ENCODE measurements at places on chromosomes 3 and 15.

DNA sequence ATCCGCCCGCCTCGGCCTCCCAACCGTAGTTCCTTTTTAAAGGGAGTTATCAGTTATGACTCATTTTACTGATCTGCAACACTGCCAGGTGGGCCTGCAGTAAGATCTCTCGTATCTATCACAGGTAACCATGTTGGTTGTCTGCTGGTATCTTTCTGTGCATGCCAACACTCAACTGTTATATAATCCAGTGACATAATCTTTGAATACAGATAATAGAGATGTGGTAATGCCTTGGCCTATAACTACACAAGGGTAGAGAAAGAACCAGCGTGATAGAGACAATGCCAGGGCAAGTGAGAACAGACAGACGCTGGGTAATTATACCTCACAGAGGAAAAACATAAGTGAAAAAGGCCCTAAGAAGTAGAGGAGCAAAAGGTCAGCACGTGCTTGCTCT, 11.0 kb upstream of the ARPP19 start:
- no peak for DNase-seq

GRCh38 chr3:36729204-36730056, 34.9 kb downstream of the DCLK3 start:
- peak; percentile 43 for DNase-seq

GRCh38 chr3:54906763-54907162, 21.1 kb downstream of the LRTM1 start:
- no peak for DNase-seq

DNA sequence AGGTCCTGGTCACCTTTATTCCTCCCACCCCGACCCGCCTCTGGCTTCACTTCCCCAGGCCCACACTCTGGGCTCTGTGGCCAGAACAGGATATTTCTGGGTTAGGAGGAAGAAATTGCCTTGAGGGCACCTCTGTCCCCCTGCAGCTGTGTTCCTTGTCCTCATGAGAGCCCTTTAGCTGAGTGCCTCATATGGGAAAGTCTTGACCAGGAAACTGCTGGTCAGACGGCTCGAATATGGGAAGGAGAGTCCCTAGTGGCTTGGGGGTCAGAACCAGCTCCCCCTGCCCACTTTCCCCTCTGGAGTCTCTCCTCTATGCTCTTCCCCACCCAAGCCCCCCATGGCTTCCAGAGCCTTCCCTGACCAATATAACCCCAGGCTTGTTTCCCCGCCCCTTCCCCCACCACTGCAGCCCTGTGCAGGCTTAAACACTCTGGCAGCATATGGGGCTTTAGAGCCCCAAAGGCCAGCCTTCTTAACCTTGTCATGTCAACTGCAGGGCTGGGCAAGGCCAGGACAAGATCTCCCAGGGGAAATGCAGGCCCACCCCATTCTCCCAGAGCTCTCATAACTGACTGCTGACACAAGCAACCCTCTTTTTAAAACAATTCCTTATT, 36.4 kb downstream of the SEC22C start:
- no peak for DNase-seq

DNA sequence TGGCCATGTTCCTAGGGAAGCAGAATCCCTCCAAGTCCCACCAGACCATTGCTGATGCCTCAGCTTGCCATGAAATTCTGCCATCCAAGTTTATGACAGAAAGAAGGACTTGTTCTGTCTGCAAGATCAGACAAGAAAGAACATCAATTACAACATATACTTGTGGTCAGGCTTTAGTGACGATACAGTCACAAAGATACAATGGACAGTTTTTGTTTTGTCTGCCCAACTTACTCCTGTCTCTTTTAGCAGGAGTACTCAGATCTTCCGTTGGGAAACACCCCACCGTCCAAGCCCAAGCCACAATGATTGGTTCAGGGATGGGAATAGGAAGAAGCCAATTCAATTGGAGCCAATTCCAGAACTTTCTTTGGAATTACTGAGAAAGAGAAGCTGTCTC, 15.7 kb downstream of the KLHL6 start:
- no peak for DNase-seq

GRCh38 chr3:141930801-141931200, 54.4 kb downstream of the ATP1B3 start:
- no peak for DNase-seq

DNA sequence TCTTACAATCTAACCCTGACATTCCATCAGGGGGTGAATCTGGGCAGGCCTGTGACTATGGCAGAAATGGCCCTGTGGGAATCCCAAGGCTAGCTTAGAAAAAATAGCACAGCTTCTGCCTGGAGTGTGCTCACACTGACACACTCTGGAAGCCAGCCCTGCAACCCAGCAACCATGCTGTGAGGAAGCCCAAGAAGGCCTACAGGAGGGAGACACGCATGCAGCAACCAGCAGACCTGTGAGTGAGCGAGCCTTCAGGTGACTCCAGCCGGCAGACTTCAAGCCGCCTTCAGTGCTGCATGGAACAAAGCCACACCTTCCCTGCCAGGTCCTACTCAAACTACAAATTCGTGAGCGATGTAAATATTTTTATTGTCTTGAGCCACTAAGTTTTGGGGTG, 26.1 kb downstream of the RAB6B start:
- DNase-seq = no peak

GRCh38 chr3:66428733-66429132, 72.1 kb downstream of the LRIG1 start:
- DNase-seq = peak; percentile 97

GRCh38 chr3:184635774-184636173, 74.2 kb downstream of the EPHB3 start:
- no peak for DNase-seq

- DNase-seq = peak; percentile 67
Measured at GRCh38 chr15:40092256-40092978, 16.3 kb downstream of the BMF start.

DNA sequence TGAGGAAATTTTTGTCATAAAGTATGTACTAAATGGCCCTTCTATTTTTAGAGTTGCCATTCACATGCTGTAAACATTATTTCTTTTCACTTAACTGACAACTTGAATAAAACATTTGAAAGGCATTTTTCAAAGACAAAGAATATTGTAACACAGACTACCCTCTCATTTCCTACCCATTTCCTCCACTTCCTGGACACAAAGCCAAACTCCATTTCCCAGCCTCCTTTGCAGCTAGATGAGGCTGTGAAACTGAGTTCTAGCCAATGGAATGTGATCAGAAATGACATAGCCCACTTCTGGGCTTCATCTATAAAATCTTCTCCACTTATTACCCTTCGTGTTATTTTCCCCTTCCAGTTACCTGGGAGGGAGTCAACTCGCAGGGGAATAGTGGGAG, 288.9 kb upstream of the DPH6 start:
- DNase-seq = no peak

DNA sequence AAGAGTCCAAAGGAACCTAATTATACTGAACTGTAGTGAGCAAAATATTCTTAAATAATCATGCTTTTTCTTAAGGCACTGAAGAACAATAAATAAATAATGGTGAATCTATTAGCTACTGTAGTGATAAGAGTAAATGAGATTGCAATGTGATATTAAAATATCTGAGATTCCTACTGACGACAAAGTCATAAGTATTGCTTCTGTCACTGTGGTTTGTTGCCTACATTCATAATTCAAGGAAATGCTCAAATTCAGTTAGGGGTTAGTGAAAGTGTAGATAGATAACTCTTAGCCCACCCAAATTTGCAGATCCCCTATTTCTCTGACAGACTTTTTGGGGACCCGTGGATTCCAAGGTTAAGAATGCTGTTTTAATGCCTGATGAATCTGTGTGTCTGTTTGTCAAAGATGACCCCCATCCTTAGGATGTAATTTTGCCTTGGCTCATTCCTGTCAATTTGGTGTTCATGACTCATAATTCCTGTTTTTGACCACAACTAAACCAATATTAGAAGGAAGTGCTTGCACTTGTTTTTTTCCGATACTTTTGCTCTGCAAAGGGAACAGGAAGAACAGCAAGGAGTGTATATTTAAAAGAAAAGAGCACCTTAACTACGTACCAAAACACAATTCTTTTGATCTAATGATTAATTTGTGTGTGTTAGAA, 86.7 kb downstream of the MAGI1 start:
- DNase-seq = no peak

DNA sequence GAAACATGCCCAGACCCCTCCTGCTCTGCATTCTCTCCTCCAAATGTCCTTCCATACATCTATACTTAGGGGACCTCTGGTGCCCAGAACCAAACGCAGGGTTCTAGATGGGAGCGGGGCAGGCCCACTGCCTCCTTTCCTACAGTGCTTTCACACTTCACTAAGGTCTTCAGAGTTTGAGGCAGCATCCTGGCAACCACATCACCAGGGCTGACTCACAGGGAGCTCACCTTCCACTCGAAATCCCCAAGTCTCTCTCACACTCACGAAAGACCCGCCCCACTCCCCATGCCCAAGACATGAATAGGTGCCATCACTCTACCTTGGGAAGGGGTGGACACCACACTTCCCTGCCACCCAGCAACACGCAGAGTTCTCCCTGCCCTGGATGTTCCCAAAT, 18.9 kb downstream of the HOMER2 start:
- no peak for DNase-seq

- DNase-seq = no peak
Measured at GRCh38 chr3:197011780-197012539, 17.7 kb downstream of the MELTF start.

GRCh38 chr3:105686278-105686897, 182.4 kb downstream of the CBLB start:
- peak; percentile 8 for DNase-seq

- no peak for DNase-seq
Measured at GRCh38 chr3:16604433-16604832, 790 bp downstream of the DAZL start.

GRCh38 chr3:162353414-162353813, 856.8 kb downstream of the OTOL1 start:
- no peak for DNase-seq

DNA sequence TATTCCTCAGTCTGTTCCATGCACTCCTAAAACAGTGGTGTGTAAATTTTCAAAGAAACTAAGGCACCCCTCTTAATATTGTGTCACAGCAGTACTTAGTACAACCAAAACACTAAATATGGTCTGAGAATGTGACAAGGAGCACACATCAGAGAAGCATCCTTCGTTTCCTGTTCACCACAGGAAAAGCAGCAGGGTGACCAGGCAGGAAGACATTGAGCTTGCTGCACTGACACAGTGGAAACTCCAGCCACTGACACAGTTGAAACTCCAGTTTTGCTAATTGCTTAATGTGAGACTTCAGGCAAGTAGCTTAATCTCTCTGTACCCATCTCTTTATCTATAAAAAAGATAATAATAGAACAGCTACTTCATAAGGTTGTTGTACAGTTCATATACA, 353.0 kb upstream of the RORA start:
- DNase-seq = no peak

GRCh38 chr15:41669701-41670100, 9.5 kb downstream of the MGA start:
- DNase-seq = no peak

DNA sequence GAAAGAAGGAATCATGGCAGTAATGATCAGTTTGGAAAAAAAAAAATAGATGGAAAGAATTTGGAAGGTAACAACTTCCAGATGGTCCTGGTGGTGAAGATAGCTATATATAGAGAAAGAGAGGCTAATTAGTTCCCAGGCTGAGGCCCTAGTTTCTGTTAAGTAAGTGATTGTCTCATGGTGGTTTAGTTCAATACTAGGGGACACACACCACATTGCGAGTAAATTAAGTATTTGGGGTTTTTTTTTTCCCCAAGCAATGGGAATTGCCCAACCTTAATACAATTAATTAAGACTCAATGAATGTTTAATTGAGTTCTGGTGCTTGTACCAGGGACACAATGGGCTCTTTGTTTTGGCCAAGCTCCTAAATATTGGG, 143.8 kb upstream of the WNT5A start:
- no peak for DNase-seq

- DNase-seq = peak; percentile 54
Measured at GRCh38 chr15:34616613-34617012, 33.2 kb upstream of the GOLGA8B start.

DNA sequence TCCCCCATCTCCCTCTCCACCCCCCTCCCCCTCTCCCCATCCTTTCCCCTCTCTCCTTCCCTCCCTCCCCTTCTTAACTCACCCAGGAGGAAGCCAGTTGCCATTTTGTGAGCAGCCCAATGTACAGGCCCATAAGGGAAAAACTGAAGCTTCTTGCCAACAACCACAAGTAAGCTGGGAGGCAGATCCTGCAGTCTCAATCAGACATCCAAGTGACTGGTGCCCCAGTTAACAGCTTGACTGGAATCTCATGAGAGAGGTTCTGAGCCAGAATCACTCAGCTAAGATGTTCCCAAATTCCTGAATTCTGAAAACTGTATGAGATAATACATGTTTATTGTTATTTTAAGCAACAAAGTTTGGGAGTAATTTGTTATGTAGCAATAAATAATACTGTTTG, 90.7 kb downstream of the C3orf70 start:
- no peak for DNase-seq

DNA sequence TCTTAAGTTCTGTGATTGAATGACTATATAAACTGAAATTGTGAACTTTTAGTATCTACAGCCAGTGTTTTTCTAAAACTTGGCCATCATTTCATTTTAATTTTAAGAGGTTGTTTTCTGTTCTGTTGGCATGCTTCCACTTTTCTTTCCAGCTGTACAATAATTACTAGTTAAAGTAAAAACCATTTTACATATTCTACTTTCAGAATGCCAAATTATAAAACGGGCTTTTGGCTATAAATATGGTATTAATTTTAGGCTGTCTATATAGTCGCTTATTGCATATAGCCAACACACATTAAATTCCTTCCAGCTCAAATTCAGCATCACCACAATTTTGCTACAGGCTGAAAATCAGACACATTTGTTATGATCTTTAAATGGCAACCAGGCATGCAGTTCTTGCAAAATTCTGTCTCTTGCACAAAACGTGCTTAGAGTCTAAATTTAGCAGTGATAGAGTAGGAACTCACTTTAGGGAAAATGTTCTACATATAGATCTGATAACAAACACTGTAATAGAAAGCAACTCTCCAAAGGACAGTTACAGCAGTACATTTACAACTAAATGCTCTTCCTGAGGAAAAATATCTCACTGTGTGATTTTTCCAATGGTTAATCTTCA, 81.1 kb downstream of the BTD start:
- no peak for DNase-seq

DNA sequence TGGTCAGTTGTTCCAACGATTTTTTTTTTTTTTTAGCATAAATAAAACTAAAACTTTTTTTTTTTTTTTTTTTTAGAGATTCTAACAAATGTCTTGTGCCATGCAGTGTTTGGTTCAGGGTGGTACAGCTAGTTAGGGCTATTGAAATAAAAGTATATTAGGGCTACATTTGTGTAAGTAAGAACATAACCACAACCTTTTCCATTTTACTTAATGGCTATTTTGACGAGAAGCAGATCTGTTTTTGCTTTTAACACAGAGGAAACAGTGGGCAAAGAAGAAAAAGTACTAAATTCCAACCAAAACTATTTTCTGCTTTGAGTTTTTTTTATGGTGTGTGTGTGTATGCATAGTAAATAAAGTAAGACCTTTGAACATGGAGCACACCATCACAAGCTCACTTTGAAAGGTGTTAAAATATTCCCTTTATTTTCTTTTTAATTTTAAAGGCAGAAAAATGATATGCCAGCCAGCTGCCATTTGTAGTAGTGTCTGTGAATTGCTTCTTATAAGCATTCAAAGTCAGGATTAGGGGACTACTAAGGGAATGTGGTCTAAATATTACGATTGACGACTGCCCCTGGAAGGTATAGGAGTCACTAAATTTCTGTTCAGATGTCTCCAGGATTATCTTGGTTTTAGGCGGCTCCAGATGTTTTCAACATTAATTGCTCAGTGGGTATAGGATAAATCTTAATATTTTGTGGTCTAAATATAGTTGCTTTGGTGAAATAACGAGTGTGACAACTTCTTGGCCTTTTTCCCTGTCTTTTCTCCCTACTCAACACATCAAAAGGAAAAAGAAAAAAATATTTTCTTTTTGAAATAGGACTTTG, 3.1 kb downstream of the RARB start:
- no peak for DNase-seq

GRCh38 chr3:40387895-40388254, 891 bp downstream of the ENTPD3 start:
- no peak for DNase-seq

All from A172 (cell line).